MCF 10A (cell line): ENCODE measurements at places on chromosomes 2 and 18. TPM values are rescaled to one million over a fixed set of nuclear protein-coding genes. Genes with fewer than 3 reads are reported as not detected.

Gene IGFBP5
- total RNA-seq: not detected in 2 replicates

Gene DUSP2
- 1.3 and 3.3 TPM in 2 replicates for total RNA-seq

Gene GNLY
- not detected in 2 replicates for total RNA-seq

Gene DSG1
- total RNA-seq: not detected in 2 replicates

Gene PLCD4
- 0.40 and 0.86 TPM in 2 replicates for total RNA-seq

Gene IL18RAP
- not detected in 2 replicates for total RNA-seq

Gene ANO7
- total RNA-seq: 0.14 and 0.15 TPM in 2 replicates

Gene ALKAL2
- total RNA-seq: not detected in 2 replicates

Gene SLC5A7
- total RNA-seq: not detected in 2 replicates

Gene MOCOS
- 69.1 and 81.1 TPM in 2 replicates for total RNA-seq

Gene SLC30A3
- total RNA-seq: not detected in 2 replicates

Gene VWC2L
- not detected in 2 replicates for total RNA-seq

Gene SALL3
- total RNA-seq: not detected in 2 replicates

Gene TRABD2A
- total RNA-seq: 17.3 and 20.0 TPM in 2 replicates

Gene CCDC93
- 37.8 and 44.9 TPM in 2 replicates for total RNA-seq

Gene TMEM17
- 2.6 and 3.1 TPM in 2 replicates for total RNA-seq

Gene KIF3C
- 0.91 and 2.0 TPM in 2 replicates for total RNA-seq

Gene MATN3
- total RNA-seq: 0.83 and 0.98 TPM in 2 replicates

Gene RAB6C
- not detected in 2 replicates for total RNA-seq

Gene MC4R
- total RNA-seq: not detected in 2 replicates

Gene RAB17
- 10.6 and 17.2 TPM in 2 replicates for total RNA-seq

Gene GCG
- total RNA-seq: not detected in 2 replicates

Gene CAPN14
- not detected in 2 replicates for total RNA-seq

Gene CNGA3
- not detected in 2 replicates for total RNA-seq

Gene SKA1
- 7.8 and 18.7 TPM in 2 replicates for total RNA-seq

Gene KIF5C
- total RNA-seq: 0.10 and 0.21 TPM in 2 replicates

Gene ZSCAN30
- total RNA-seq: 20.5 and 30.1 TPM in 2 replicates
